Cerebellum (tissue), 4 donors: ENCODE measurements at places on chromosomes 6 and 20. TPM values are rescaled to one million over a fixed set of nuclear protein-coding genes. Genes with fewer than 3 reads are reported as not detected.
A peak's percentile ranks its signal among the peaks of the same experiment; 100 is the strongest.

The C20orf202 gene
- 0.18 TPM for total RNA-seq

The POM121L2 gene
- total RNA-seq: not detected

DNA sequence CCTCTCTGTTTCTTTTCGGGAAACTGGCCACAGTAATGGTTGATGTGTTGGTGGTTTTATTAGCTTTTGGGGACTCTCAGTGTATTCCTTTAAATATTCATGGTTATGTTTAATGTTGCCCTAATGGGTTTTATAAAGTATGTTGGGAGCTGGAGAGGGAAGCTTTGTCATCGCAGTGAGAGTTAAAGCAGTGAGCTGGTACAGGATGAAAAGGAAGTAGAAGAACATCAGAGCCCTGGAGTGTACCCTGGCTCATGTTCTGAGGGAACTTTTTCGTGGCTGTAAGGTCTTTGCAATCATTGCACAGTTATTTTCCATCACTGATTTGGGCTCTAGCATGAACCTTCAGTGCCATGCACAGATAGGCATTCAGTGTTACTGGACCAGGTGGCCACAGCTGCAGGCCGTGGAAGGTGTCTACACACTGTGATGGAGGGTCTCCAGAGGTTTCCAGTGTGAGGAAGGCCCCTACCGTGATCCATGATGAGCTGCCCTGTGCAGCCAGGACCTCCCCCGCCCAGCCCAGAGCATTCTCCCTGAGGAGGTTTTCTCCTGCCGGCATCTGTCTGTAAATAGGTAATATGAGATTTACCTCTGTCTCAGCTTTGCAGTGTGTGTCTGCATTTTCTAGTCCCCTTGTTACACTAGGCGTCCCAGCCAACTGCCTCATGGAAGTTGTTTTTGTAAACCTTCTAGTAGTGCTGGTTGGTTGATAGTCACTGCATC is 22.4 kb upstream of the TMEM217 start:
- no peak for DNase-seq

The ULBP1 gene
- 0.82 TPM for total RNA-seq

DNA sequence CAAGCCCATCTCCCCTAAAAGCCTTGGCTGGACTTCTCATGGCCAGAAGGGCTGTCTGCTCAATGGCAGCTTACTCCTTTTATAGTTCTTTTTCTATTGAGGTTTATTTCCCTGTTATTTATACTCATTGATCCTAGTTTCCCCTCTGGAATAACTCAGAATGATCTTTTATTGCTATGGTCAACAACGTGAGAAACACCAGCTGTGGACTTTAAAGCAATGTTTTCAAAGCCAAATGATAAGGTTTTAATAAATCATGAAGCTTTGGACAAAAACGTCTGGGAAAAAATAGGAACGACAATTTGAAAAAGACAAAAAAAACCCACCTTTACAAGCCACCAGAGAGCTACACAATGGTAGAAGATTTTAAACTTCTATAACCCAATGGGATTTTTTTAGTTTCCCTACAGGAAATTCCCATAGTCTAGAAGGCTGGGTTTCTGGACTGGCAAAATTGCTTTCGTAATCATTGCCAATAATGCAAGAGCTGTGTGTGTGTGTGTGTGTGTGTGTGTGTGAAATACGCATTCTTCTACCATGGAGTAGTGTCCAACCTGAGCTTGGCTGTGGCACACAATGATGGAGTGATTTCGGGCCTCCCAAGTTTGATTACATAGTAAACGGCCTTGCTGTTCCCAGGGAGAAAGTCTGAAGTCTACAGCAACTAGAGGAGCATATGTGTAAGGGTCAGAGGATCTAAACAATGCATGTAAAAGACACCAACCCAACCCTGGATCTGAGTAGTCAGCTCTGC is 396.0 kb downstream of the SYNE1 start:
- DNase-seq: no peak

DNA sequence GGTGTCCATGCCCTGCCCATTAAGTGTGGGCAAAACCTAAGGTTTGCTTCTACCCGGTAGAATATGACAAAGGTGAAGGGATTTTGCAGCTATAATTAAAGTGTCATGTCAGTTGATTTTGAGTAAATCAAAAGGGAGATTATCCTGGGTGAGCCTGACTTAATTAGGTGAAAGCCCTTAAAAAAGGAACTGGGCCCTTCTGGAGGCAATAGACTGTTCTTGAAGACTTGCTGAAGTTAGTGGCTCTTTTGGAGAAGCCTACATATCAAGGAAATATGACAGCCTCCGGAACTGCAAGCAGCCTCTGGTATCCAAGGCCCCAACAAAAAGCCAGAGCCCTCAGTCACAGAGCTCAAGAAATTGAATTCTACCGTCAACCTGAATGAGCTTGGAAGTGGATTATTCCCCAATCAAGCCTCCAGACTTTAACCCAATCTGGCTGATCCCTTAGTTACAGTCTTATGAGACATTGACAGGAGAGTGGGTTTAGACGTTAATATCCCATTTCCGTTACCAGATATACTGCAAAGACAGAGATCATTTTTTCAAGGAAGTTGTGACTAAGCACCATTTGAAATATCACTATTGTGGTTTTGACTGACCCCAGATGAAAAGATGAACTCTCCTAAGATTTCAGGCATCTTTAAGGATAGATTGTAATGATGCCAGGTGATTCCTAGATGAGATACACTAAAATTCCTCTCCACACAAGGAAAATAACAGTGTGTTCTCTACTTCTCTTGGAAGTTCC is 303.4 kb downstream of the PLCB1 start:
- DNase-seq: no peak

DNA sequence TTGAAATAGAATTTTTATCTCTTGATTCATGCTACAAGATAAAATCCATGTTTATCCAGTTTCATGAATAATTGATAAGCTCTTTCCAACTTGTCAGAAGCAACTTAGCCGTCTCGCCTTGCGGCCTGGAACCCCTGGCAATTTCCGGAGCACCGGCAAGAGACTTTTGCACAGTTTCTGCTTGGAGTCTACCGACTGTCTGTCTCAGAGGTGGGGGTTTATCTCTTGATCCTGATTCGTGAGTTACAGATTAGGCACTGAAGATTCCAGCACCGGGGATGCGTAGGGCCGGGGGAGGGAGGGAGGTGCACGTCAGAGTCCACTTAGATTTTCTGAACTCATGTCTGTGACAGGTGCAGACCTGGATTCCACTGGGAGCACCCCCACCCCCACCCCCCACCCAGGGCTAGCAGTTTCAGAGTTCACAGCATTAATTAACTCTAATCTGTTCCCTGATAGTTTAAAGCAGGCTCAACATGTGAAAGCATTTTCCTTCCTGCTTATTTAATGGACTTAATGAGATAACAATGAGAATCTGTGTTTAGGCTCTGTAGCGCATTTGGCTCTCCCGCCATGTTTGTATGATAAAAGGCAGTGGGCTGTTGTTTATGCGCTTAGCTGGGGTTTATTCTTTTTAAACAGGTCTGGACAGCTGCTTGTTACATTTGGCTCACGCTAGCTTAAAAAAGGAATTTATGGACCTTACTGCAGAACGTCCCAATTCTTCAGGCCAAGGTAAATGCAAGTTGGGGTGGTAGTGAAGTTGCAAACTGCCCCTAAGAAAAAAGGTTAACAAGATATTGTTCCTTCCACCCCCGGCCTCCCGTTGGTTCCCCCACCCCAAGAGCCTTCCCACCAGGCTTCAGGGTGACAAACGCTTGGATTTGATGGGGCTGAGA is 8.1 kb upstream of the APCDD1L start:
- no peak for DNase-seq

GRCh38 chr6:4920914-4921410 is 82.9 kb downstream of the RPP40 start:
- no peak for DNase-seq

GRCh38 chr6:101777646-101778045 is 384.1 kb downstream of the GRIK2 start:
- DNase-seq: peak; percentile 15

GRCh38 chr20:20664795-20665589 is 47.5 kb downstream of the RALGAPA2 start:
- DNase-seq: peak; percentile 19

GRCh38 chr20:31967830-31968249 is at the start of gene XKR7:
Gene XKR7, plus strand, starts transcription at chr20:31968151. Its CDS starts 25 bp downstream, at chr20:31968176.
- peak; percentile 82 for DNase-seq

DNA sequence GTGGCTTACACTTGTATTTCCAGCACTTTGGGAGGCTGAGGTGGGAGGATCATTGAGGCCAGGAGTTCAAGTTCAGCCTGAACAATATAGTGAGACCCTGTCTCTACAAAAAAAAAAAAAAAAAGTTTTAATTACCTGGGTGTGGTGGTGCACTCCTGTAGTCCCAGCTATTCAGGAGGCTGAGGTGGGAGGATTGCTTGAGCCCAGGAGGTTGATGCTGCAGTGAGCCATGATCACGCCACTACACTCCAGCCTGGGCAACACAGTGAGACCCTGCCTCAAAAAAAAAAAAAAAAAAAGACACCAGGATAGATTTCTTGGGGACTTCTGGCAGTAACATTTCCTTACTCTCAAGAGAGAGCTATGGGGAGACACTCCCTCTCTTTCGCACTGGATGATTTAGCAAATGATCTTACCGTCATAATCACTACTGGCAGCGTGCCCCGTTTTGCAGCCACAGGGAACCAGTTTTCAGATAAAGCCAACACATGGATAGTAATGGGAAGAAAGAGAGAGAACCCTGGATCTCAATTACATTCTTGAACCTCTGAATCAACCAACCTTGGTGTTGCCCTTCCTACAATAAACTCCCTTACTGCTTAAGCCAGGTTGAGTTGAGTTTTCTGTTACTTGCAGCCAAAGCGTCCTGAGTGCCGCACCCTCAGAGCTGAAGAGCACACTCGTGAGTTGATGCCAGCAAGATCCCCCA is 18.1 kb upstream of the PTPN1 start:
- DNase-seq: no peak

DNA sequence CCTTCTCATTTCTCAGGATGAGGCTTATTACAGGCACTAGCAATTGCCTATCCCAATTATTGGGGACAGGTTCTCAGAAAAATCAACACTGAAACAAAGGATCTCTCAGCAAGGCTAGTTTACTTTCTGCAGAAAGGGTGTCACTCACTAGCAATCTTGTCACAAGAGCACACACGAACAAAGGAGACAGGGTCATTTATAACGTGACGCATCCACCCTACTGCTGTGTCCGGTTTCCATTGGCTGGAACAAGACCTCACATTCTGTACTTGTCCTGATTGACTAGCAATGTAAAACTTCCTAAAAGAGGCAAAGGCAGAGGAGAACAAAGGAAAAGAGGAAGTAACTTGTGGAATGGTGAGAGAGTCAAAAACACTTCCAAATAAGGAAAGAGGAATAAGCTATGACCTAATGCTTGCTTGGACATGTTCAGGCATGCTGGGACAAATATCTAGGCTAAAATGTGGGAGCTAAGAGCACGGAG is 160.2 kb upstream of the STXBP5 start:
- no peak for DNase-seq

The CDH26 gene
- 1.2 TPM for total RNA-seq

DNA sequence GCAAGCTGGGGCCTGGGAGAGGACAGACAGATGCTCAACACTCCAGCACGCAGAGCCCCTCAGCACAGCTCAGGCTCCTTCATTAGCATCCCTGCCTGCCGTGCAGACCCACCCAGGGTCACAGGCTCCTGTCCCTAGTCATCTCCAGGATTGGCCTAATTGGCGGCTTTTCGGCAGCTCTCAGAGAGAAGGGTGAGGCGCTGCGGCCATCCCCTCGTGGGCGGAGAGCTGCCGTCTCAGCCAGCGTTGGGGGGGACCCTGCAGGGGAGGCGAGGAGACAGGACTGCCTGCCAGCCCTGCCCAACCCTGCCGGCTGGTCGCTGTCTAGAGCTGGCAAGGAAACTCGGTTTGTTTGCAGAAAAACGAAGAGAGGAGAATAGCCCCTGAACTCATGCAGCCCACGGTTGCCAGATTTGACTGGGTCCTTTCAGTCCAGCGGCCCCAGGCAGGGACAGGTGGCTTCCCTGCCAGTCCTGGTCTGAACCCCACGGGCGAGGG is 26.8 kb downstream of the BHLHE23 start:
- peak; percentile 69 for DNase-seq

- no peak for DNase-seq
These were observed 18.6 kb downstream of the SNX3 start for GRCh38 chr6:108242259-108242658.

GRCh38 chr6:127539272-127539671 is 20.1 kb upstream of the MTCL3 start:
- peak; percentile 55 for DNase-seq

DNA sequence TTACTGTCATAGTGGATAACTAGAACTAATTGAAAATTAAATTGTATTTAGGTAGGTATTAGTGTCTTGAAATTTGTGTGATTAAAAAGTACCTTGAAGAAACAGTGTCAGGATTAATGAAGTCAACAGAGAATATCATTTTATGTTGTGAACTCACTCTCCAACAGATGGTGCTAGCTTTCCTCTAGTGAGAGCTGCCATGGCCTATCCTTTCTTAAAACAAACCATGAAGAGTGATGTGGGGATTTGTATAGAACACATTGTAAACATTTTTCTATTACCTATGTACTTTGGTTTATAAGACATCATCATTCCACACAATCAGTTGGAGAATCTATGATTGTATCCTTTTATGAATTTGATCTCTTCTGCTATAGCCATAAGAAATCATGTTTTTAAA is 4.8 kb upstream of the SRSF12 start:
- DNase-seq: peak; percentile 47

GRCh38 chr6:118187568-118188164 is 280.6 kb downstream of the SLC35F1 start:
- no peak for DNase-seq

The ANKRD6 gene
- total RNA-seq: 44.1 TPM

The TUBB2B gene
- total RNA-seq: 1,395 TPM

The TREM2 gene
- total RNA-seq: 6.0 TPM

DNA sequence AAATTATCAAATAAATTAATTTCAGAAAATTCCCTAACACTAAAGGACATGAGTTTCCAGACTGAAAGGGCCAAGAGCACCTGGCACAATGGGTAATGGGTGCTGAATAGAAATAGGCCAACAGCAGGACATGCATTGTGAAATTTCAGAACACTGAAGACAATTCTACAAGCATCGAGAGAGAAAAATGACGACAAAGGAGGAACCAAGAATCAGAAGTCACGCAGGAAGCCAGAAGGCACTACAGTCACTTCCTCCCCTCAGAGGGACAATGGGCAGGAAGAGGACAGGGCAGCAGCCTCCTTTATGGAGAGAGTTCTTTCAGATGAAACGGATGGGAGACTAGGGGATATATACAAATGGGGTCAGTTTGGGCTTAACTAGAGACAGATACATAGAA is 29.6 kb downstream of the PCNA start:
- no peak for DNase-seq

The SLC17A3 gene
- not detected for total RNA-seq

DNA sequence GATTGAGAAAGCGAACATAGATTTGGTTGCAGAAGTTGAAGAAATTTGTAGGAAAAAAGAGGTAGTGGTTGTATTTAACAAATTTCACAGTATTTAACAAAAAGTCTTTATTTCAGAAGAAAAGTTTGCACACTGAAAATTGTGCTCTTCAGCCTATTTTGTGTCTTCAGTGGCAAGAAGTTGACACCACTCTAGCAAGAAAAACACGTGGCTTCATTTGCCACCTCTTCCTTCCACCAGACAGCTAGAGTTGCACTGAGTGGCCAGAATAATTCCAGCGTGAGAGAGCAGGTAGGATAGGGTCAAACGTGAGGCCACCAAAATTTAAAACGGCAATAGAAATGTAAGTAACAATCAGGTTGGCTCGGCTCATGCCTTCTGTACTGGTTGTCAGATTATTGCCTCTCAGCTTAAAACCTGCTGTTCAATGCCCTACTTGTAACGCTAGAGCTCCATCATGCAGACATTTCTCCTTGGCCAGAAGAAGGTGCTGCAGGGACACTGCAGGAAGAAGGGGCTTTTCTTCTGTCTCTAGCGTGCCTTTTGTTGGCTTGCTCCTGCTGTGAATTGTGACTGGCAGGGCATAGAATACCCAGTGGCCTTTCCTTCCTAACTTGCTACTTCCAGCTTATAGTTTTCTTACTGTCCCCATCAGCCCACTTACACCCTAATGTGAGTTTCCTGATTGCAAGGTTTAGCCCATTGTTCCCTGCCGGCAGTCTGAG is 12.1 kb downstream of the TRAPPC3L start:
- no peak for DNase-seq
